Umbilical cord (tissue), 2 donors: ENCODE measurements at places on chromosomes 2 and 18. TPM values are rescaled to one million over a fixed set of nuclear protein-coding genes. Genes with fewer than 3 reads are reported as not detected.

Gene IL37
- not detected for total RNA-seq

Gene MCM6
- total RNA-seq: 11.8 TPM

Gene HS1BP3
- 18.5 TPM for total RNA-seq

Gene KLHL29
- total RNA-seq: 2.6 TPM

DNA sequence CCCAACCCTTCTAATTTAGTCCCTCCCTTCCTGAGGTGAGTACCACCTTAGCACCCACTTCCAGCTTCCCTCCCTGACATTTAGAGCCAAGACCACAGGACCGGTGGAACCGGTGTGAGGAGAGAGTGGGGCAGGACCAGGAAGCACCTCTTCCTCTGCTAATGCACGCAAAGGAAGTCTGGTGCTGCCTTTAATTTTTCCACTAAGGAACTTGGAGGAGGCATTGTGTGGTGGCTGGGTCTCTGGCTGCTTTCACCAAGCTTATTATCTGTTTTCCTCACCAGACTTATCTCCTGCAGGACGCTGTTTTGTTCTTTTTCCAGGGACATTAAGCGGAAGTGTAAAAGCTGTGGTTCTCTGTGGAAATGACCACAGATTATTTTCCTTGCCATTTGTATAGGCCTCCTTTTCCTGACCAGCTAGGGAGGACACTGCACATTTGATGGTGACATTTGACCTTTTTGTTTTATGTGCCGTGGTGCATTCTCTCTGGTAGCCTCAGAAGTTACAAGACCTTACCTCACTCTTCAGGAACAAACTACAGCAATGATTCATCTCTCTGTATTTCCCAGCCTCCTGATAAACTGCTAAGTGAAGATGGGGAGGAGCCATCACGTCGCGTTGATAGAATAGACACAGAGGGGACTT, 39.8 kb upstream of the SPTBN1 start:
- DNase-seq: no peak

DNA sequence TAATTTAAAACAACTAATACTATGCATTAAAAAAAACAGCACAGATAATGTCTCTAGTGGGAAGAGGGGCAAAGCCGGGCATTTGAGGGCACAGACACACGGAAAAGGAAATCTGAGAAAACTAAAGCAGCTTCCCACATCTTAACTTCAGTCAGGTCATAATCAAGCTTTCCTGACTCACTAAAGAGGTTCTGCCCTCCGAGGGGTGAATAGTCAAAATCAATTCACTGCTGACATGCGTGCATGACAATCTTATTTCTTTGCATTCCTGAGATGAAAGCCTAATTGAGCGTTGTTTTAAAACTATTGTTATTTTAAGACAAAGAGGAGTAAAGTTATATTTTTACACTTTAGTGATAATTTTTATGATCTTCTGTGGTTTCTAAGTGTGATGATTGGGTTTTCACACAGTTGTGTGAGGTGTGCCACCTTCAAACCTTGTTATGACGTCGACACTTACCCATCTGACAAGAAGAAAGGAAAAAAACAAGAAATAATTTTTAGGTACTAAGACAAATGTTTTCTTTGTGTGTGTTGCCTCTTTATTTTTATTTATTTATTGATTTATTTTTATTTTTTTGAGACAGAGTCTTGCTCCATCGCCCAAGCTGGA, 90.9 kb downstream of the GATA6 start:
- no peak for DNase-seq

- no peak for DNase-seq
Observed at GRCh38 chr2:147806846-147807245, 38.0 kb upstream of the ACVR2A start.

GRCh38 chr2:192286093-192286701, 91.5 kb upstream of the TMEFF2 start:
- DNase-seq: no peak

DNA sequence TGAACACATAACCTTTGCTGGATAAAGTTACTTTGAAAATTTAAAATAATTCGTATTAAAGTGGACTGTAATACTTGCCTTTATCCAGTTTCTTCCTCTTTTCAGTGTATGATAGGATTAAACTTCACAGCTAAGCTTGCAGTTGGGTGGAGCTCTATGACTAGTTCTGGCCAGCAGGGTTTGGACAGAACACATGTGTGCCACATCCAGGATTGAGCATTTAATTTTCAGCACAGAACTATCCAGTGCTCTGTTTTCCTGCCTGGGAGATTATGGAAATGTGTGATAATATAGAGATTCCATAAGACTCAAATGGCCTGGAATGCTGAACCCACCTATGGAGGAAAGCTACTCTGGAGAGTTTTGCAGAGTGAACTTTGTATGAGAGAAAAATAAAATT, 200.2 kb downstream of the OSR1 start:
- DNase-seq: peak; percentile 31

- DNase-seq: no peak
Observed at GRCh38 chr18:48671561-48671945, 132.7 kb downstream of the CTIF start.

- no peak for DNase-seq
Observed at GRCh38 chr2:203672856-203673255, 33.6 kb upstream of the CD28 start.
